ENCODE measurements at places on chromosomes 1 and 21.
A peak's percentile ranks its signal among the peaks of the same experiment; 100 is the strongest.

DNA sequence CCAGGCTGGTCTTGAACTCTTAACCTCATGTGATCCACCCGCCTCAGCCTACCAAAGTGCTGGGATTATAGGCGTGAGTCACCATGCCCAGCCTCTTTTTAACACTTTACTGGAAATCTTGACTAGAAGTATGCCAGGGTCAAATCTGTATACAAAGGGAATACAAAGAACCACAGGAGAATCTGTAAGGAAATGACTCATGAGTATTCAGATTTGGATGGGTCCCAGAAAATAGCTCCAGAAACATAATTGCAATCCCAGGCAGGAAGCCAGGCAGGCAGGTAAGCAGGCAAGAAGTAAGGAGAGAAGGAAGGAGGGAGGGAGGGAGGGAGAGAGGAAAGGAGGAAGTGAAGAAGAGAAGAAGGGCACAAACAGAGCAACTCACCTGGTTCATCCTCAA, 22.8 kb upstream of the TIAM1 start:
- peak; percentile 85 for DNase-seq

DNA sequence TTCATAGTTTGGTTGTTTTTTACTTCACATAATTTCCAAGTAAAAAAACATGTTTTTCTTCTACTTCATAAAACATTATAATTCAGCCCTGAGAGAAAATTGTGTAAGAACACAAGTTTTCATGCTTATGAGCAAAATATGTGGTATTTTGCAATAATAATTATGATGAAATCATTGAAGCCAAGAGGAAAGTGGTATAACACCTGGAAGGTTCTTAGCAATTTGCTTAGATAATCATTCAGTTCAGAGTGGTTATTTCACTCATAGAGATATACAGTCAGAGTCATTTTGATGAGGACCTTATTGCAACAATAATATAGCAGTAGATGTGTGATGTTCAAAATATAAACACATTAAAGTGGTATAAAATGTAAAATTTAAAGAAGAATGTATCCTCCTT, 94.5 kb downstream of the PLPPR4 start:
- no peak for DNase-seq

DNA sequence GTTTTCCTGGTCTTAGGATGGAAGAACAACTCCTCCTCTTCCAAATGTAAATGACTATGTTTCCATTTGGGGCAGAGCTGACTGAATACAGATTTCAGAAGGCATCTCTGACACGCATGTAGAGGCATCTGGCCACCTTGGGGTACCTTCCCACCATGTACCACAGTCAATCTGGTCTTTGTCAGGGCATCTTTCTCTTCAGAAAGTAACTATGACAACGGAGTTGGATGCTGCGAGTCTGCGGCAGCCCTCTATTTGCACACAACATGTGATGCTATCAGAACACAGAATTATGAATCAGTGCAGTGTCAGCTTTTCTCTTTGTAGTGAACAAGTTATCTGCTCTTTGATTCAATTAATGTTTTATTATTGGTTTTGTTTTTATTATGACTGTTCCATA, 94.7 kb downstream of the TSEN15 start:
- no peak for DNase-seq

GRCh38 chr1:78005755-78006154, 1.0 kb downstream of the DNAJB4 start:
- DNase-seq: peak; percentile 86

GRCh38 chr1:37483785-37484184, 9.4 kb downstream of the ZC3H12A start:
- no peak for DNase-seq

DNA sequence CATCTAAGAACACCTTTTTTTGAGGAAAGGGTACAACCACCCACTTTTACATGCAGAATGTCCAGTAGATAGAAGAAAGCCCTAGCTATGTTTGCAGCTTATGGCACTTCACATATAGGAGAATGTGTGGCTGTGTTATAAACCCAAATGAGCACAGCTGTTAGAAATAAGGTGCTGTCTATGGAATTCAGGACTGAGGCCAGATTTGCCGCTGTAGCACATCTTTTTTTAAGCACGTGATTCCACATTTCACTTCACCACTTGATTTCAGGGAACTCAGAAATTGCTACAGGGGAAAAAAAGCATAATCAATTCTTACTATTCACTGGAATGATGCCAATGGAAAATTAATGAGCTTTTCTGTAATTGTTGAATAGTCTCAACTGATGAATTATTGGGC, 147.2 kb upstream of the ADAMTS5 start:
- DNase-seq: no peak

- DNase-seq: no peak
Measured at GRCh38 chr1:73516451-73516850, 681.5 kb downstream of the LRRIQ3 start.

DNA sequence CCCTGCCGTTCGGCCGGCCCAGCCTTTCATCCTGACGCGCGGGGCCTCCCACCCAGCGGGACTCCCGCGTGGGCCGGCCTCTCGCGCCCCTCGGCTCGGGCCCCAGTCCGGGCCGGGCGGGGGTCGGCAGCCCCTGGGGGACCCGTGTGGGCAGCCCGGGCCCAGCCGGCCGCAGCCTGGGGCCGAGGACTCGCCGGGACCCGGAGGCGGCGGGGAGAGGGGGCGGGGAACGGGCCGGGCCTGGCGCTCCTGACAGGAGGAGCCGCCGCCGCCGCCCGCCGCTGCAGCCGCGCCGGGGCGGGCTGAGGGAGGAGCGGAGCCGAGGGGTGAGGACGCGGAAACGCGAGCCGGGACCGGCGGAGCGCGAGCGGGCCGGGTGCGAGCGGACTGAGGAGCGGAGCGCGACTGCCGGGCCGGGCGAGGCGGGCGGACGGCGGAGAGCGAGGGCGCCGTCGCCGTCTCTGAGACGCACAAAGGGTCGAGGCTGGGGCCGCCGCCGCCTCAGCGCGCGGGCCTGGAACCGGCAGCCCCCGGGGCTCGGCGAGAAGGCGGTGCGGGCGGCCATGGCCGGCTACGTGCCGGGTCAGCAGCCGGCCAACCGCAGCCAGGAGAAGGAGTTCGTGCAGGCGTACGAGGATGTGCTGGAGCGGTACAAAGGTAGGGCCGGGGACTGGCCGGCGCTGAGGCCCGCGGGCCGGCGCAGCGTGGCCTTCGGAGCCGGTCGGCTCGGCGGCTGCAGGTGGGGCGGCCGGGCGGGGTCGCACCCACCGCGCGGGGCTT, 79.1 kb downstream of the NDUFS5 start:
- no peak for DNase-seq
